ENCODE measurements at places on chromosomes 16 and 17.

DNA sequence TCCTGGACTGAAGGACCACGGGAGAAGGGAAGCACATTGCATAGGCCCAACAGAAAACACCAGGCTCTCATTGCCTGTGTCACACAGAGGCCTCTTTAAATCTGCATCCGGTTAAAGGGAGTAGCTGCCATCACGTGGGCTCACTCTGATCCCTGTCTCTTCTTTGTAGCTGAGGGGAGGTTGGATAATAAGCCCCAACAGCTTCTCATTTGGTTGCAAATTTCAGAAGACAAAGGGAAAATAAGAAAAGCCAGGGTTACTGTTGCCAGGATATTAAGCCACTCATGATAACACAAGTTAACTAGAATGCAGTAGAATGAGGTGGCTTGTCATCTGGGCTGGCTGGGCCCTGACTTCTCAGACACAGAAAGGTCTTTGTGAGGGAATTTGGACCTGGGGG, 325.1 kb upstream of the ERCC4 start:
- no peak for DNase-seq

DNA sequence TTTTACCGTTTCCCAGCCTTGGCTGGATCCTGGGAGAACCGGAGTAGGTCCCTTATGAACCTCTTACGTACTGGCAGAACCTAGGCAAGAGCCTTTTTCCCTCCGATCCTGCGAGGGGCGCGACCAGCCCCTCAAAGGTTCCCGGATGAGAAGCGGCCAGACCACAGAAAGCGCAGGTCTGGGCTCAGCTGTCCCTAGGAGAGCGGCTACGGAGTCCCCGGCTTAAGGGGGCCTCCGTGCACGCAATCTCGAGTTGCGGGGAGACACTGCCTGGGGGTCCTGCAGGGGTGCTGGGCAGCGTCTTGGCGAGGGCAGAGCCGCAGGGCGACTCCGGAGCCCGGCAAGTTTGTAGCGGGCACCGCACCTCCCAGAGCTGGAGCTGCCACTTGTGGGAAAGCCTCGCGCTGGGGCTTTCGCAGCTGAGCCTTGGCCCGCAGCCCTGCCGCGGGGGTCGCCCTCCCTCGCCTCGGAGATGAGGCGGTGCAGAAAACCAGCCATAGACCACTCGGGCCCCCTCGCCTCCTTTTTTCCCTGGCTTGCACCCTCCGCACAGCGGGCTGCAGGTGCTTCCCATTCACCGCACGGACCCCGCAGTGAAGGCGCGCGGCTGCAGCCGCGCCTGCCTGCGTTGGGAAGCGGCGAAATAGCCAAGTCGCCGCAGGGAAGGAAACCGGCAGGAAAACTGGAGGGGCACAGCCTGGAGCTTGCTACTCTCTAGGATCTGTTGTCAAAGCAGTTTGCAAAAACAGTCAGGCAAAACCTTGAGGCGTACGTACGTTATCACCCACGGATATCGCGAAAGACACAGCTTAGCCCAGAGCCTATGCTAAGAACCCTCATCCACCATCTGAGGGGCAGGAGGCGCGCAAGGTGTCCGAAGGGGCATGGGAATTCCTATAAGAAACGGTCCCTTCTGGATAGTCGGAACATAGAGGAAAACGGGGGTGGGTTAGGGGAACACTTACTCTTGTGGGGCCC, 834 bp downstream of the CDH8 start:
- peak; percentile 22 for DNase-seq

GRCh38 chr17:16517477-16517876, 25.5 kb upstream of the LRRC75A start:
- DNase-seq = no peak

DNA sequence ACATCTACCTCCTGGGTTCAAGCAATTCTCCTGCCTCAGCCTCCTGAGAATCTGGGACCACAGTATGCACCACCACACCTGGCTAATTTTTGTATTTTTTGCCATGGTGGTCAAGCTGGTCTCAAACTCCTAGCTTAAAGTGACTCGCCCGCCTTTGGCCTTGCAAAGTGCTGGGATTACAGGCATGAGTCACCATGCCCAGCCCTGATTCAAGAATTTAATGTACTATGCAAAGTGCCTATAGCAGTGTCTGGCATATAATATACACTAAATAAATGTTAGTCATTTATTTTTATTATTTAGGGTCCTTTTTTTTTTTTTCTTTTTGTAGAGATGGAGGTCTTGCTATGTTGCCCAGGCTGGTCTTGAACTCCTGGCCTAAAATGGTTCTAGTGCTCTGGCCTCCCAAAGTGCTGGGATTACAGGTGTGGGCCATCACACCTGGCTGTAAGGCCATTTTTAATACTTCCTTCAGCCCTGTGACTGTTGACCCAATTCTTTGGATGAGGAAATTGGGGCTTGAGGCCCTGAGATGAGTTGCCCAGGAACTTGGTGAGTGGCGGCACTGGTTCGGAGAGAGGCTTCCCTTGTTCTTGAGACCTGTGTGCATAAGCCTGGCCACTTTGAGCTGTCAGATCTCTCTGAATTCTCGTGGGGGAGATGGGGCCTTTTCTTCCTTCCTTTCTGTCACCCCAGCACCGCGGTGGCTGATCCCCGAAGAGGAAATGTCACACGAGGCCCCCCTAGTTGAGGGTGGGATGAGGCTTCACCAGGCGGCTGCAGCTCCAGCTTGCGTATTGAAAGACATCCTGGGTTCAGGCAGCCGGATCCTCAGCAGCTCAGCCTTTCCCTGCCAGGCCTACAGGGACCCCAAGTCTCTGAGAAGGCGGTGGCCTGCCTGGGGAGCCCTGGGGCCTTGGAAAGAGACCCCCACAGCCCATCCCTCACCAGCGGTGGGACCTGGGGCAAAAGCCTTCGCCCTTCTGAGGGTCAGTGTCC, 38.7 kb downstream of the LAT start:
- no peak for DNase-seq

DNA sequence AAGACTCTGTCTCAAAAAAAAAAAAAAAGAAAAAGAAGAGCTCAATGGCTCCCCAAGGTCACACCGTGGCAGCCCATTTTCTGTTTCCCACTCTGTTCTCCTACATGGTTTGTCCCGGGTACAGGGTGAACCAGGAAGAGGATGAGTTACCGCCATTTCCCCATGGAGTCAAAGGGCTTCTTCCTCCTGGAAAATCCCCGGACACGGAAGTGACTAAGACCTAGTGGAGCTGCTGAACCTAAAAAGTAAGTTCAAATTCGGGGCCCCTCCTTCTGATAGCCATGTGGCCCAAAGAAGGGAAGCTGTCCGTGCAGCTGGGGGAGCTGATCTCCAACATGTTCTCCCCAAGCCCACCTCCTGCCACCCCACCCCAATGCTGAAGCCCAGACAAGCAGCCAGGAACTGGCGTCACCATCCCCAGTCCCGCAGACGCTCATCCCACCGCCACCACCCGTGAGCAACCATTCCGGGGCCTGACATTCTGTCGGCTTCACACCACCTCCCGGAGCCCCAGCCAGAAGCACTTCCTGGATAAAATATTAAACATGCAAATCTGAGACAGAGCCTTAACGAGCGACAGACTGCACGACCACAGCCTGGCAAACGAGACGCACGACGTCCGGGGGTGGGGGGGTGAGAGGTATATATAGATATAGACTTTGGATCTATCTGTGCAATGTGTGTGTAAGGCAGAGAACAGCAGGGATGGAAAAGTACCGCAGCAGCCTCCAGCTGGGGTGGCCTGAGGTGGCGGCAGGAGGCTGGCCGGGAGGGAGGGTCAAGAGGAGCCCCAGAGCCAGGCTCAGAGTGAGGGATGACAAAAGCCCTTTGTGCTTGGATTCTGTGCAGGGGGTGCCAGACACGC, 17.6 kb downstream of the EPOP start:
- DNase-seq = no peak

DNA sequence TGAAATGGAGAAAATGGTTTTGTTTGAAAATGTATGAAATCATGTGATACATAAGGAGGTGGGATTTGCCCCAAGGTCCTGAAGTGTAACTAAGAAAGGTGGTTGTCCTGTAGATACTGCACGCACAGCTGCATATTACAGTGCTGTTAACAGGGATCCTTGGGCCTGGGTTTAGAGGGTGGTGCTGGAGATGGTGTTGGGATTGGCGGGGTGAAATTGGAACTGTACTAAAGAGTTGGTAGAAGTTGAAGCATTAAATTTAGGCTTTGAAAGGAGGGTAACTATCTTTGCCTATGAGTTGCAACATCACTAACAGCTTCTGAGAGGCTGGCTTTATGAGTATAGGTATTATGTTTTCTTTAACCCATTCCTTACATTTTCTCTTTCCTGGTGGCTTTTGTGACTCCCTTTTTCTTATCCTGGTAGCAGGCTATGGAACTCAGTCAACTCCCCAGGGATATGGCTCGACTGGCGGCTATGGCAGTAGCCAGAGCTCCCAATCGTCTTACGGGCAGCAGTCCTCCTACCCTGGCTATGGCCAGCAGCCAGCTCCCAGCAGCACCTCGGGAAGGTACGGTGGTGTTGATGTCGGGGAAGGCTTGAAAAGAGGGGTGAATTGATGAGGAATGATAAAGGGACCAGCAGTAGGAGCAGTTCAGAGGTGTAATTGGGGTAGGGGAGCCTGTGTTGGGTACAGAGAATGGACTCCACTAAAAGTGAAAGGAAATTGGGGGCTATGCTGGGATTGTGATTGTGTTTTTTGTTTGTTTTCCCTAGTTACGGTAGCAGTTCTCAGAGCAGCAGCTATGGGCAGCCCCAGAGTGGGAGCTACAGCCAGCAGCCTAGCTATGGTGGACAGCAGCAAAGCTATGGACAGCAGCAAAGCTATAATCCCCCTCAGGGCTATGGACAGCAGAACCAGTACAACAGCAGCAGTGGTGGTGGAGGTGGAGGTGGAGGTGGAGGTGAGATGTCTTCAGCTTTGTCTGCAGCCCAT, 3.8 kb downstream of the FUS start:
- DNase-seq = no peak

DNA sequence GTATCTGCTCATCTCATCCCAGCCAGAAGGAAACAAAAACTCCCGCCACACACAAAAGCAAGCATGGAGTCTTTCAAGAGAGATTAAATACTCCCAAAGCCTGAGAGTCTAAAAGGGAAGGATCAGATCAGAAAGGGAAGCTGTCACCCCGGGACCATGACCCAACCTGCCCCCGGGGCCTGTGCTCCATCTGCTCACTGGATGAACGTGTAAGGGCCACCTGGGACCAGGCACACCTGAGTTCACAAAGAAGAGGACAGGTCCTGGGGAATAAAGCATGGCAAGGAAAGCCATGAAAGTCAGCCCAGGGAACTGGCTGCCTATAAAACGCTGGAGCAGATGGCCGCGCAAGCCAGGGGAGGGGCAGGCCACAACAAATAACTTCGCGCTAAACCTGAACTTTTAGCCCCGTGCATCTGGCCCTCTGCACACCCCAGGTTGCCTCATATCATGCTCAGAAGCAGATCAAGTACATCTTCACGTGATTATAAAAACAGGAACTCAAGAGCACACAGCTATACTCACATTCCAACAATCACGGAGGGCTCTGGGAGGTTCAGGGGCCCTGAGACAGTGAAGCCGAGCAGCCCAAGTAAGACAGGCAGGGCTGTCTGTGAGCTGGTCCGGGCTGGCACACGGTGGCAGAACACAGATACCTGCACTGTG, 3.4 kb downstream of the TMEM11 start:
- no peak for DNase-seq

GRCh38 chr16:50667497-50668367, 13.4 kb downstream of the SNX20 start:
- DNase-seq = no peak

DNA sequence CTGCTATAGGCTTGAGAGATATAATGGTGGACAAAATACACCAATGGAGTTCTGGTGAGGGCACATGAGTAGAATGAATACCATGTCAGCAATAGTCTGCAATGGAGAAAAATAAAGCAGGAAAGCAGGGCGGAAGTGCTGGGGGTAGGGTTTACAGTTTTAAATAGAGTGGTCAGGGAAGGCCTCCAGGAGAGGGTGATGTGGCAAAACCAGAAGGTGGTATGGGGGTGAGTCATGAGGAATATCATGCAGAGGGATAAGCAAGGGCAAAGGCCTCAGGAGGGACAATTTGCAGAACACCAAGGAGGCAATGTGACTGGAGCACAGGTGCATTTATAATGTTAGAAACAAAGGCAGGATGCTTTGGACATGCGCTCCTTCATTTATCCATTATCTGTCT, 102.0 kb downstream of the ITFG1 start:
- no peak for DNase-seq

DNA sequence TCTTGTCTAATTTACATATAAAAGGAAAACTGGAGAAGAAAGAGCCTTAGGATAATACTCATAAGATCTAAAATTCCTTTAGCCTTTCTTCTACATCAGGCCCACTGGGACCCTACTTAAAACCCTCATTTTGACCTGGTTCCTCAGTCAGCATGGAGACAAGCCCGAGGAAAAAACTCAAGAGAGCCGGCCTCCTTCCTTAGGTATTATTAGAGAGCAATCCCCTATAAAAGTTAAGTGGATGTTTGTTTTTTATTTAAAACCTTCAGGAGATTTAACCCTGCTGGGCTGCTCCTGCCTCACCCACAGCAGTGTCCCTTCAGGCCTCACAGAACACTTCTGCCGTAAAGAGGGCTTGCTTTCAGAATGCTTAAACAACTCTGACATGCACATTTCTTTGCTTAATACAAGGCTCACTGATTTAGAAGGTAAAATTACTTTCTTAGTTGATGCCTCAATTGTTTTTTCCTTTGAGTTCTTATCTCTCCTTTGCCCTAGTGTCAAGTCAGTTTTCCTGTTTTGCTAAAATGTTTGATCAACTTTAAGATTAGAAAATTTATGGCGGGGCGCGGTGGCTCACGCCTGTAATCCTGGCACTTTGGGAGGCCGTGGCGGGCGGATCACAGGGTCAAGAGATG, 145.6 kb upstream of the TBX2 start:
- no peak for DNase-seq

GRCh38 chr17:78124081-78124835, 4.3 kb downstream of the TMC6 start:
- DNase-seq = no peak

DNA sequence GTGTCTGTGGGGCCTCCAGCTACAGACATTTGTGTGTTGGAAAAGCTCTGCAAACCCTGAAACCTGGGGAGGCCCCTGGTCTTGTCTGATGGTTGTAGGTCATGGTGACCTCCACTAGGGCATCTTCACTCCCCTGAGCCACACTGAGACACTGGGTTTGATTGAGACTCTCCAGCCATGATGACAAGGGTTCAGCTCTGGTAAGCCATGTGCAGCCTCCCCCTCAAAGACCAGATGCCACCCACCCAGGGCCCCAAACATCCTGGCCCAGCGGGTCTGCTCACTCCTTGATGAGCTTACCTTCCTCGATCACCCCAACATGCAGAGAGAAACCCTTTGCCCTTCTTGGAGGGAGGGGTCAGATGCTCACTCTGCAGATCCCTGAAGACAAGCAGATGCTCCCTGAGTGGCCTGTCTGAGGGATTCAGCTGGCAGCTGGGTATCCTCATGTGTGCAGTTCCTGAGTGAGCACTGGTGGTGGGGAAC, 101.6 kb downstream of the METRNL start:
- no peak for DNase-seq

- DNase-seq = no peak
These were observed 43.4 kb downstream of the HNF1B start for GRCh38 chr17:37701496-37701898.

GRCh38 chr17:66855204-66855603, 20.3 kb downstream of the CACNG5 start:
- no peak for DNase-seq
